ENCODE measurements at places on chromosomes 7 and 10. TPM values are rescaled to one million over a fixed set of nuclear protein-coding genes. Genes with fewer than 3 reads are reported as not detected.

GRCh38 chr7:18128846-18129245, 101.2 kb upstream of the PRPS1L1 start:
- no peak for DNase-seq

DNA sequence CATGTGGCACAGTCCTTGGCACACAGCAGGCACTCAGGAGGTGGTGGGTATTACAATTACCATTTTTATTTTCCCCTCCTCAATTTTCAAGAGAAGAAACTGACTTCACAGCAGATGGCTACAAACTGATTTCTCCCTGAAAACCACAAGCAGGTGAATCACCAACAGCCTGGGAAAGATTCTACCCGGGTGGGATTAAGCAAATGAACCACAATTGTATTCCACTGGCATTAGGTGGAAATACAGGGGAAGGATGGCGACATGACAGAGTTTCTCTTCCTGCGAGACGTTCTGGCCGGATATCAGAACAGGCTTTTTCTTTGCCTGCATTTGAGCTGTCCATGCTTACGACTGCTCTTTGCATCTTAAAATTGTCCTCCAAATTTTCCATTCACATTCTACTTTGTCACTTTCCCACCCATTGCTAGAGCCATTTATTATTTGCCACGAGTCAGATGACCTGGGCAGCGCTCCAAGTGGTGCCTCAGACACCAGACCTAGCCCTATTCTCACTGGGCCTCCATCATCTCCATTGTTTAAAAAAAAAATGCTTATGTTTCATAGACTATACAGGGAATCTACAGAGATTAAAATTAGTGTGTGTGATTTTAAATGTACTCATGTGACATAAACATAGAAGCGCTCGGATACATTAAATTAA, 4.6 kb downstream of the DENND11 start:
- DNase-seq = no peak

- no peak for DNase-seq
Observed at GRCh38 chr10:133276435-133277201, at the start of gene ADAM8. ADAM8 (minus strand) TSS chr10:133276868; CDS start chr10:133276817, 51 bp downstream.

DNA sequence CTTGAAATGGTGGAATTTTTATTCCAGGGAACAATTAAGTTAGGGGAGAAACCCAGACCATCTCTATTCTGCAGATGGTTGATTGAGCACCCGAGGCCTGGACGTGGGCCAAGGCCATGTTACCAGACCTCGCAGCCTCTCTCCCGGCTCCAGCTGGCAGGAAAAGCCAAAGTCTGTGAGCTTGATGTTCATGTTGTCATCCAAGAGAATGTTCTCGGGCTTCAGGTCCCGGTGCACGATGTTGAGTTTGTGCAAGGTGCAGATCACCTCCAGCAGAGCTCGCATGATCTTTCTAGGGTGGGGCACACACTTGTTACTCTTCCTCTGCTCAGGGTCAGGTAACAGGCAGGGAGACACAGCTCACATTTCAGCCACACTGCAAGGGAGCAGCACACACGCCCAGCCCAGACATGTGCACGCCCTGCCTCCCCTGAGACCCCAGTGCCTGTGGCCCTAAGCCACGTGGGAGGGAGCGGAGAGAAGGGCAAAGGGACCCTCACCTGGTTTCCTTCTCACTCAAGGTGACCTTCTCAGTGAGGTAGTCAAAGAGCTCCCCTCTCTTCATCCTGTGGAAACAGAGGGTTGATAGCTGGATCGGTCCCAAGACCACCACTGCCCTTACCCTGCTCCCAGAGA, 9.5 kb downstream of the PHKG1 start:
- DNase-seq = no peak

- no peak for DNase-seq
Observed at GRCh38 chr10:60208676-60209269, 180.9 kb downstream of the ANK3 start.

DNA sequence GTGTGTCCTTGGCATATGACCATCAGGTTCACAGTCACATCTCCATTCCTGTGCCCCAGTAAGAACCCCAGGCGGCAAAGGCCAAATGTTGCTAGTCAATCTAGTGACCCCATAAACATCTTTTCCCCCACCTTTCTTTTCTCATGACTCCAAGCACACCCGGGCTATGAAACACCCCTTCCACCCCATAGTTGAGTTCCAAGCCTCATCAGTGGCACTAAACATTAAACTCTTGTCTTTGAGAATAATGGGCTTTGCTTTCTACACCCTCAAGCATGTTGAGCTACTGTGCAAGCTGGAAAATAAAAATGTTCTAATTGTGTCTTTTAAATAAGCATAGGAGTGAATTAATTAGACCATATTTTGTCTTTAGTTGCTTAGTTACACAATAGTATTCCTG, 9.4 kb downstream of the ARID5B start:
- no peak for DNase-seq

The AKR1C2 gene
- polyA plus RNA-seq = 0.98 TPM

The VKORC1L1 gene
- polyA plus RNA-seq = 21.1 TPM

The TFPI2 gene
- polyA plus RNA-seq = 143 TPM

The SEMA3D gene
- 27.7 TPM for polyA plus RNA-seq

The UCN3 gene
- not detected for polyA plus RNA-seq

Data from BJ (cell line).